ENCODE measurements at places on chromosomes 16 and 17.

GRCh38 chr16:4091240-4092012 is 24.8 kb downstream of the ADCY9 start:
- no peak for DNase-seq

DNA sequence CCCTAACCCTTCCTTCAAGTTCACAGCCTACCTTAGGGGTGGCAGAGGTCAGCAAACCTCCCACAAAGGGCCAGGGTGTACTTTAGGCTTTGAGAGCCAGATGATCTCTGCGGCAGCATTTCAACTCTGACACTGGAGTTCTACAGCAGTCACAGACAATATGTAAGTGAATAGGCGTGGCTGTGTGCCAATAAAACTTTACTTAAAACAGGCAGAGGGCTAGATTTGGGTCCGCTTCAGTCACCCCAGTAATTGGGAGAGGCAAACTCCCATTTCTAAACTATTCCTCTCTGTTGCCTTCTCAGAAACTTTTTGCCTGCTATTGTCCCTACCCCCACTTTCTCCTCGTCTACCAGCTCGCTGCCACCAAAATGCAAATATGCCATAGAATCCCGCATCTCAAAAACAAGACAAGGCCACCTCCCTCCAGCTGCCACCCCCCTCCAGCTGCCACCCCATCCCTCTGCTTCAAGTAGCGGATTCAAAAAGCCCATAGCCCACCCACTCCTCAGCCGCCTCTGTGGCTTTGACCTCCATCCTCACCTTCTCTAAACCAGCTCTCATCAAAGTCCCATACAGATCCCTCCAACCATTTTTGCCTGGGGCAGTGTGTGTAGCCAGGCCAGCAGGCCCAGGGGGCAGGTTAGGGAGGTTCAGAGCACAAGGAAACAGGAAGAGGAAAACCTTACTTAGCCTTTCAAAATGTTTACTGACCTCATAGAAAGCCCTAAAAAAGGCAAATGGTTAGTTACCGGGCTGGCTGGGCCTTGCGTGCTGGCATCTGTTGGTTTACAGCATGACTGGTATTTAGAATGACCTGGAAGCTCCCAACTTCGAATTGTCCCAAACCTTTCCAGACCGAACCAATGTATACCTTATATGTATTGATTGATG is 19.9 kb upstream of the DNAH17 start:
- DNase-seq, result no peak

- DNase-seq, result no peak
Observed at GRCh38 chr17:74163271-74163821, 40.1 kb upstream of the RPL38 start.

DNA sequence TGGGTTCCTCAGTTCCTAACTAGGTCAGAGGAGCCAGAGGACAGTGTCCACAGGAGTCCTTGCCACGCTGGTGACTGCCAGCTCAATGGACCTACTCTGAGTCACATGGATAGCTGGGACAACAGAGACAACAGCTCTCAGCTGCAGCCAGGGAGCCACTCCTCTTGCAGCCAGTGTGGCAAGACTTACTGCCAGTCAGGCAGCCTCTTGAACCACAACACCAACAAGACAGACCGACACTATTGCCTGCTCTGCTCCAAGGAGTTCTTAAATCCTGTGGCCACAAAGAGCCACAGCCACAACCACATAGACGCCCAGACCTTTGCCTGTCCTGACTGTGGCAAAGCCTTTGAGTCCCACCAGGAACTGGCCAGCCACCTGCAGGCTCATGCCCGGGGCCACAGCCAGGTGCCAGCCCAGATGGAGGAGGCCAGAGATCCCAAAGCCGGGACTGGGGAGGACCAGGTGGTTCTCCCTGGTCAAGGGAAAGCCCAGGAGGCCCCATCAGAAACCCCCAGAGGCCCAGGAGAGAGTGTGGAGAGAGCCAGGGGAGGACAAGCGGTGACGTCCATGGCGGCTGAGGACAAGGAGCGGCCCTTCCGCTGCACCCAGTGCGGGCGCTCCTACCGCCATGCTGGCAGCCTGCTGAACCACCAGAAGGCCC is 6.7 kb downstream of the ZNF646 start:
- no peak for DNase-seq

GRCh38 chr17:13598353-13599167 is 3.2 kb downstream of the HS3ST3A1 start:
- DNase-seq, result no peak

All from RCC 7860 (cell line).